Stimulated activated CD8-positive, alpha-beta memory T cell treated with anti-CD3 and anti-CD28 coated beads, Interleukin-15, amount 100 ng/mL, for 24 hours (primary cell): ENCODE measurements at places on chromosomes 2 and 18.

GRCh38 chr2:119721462-119721861, 38.3 kb upstream of the PTPN4 start:
- DNase-seq, result no peak

DNA sequence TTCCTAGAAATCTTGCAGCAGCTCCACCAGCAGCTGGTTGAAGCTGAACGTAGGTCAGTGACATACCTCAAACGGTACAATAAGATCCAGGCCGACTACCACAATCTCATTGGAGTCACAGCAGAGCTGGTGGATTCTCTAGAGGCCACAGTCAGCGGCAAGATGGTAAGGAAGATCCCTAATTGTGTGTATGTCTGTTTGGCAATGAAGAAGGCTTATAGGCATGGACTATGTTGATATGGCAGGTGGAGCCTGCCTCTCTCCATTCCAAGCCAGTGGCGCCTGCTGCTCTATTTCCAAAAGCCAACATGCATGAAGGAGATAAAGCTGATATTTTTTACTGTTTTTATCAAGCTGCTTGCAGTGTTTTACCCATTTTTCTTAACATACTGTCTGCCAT, 36.8 kb downstream of the ARMC9 start:
- DNase-seq, result no peak

DNA sequence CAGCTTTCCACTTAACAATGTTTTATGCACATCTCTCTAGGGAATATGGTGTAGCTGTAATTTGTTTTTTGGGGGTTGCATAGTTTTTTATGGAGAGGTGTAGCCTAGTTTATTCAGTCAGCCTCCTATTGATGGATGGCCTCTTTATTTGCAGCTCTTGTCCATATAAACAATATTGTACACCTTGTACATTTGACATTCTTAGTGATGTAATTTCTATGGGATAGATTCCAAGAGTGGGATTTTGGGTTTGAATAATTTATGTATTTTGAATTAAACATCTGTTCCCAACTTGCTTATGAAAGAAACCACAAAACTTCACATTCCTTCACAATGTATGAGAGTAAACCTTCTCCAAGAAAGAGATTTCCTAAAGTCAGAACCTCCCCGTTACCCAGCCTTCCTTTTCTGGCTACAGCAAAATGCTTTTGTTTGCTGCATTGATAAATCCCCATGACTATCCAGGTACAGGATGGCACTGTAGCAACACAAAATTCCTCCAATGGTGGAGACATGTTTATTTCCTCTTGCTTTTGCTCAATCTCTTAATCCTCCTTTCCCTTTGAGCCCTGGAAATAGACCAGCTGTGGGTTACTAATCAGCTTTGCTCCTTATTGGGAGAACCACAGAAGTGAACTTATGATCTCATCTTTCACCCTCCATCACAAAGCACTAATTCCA, 58.4 kb upstream of the GALR1 start:
- no peak for DNase-seq

DNA sequence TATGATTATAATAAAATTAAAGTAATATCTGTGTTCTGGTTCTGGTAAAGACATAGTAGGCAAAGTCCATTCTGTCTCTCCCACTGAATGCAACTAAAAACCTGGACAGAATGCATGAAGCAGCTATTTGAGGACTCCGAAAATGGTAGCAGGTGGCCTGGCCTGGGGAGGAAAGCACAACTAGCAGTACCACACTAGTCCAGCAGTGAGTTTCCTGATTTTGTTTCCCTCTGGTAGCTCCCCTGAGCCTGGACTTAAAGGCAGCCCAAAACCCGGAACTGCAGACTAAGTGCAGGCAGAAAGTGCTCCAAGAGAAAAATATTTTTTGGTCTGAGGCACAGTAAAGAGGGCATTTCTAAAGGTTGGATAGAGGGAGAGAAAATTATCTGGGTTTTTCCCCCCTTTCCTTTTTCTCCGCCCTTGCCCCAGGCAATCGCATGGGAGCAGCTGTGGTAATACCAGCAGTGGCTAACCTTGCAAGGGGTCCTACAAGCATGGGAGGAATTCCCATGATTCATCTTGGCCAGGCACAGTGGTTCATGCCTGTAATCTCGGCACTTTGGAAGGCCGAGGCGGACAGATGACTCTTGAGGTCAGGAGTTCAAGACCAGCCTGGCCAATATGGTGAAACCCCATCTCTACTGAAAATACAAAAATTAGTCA, 32.3 kb downstream of the ASXL2 start:
- DNase-seq, result no peak

GRCh38 chr2:50606860-50607259, 425.1 kb downstream of the NRXN1 start:
- DNase-seq, result no peak

- no peak for DNase-seq
Observed at GRCh38 chr2:52931660-52932059, 835.9 kb upstream of the CHAC2 start.

- DNase-seq, result no peak
Observed at GRCh38 chr2:51304311-51304710, 272.4 kb upstream of the NRXN1 start.

DNA sequence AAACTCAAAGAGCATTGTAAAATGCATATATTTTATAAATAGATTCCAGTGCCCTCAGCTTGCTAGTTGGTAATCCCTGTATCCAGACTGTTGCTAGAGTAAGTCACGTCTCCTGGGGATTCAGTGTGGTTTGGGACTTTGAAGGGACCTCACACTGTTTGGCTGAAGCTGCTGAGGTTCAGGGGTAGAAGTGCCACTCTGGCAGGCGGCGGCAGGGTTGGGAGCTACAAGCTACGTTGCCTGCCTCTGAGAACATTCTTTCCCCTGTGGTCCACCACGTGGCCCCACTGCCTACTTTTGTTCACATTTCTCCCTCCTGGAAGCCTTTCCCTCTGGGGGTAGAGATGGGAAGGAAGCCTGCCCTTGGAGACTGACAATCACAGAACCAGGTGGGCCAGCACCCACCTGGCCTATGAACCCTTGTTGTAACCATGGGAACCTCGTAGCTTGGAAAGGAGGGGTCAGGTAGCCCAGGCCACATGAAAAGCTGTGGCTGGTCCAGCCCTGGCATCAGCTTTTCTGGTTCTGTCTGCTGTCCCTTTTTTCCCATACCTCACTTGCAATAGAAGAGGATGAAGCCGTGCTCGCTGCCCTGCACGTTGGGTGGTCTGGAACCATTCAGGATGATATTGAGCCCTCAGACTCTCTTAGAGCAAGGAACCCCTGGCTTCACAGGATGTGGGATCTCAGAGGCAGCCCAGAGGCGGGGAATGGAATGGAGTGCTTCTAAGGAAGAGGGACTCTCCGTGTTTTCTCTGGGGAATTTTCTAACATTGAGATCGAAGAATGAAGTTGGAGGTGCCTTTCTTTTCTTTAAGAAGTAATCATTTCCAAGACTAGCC, 2.9 kb downstream of the RNF144A start:
- DNase-seq, result no peak

DNA sequence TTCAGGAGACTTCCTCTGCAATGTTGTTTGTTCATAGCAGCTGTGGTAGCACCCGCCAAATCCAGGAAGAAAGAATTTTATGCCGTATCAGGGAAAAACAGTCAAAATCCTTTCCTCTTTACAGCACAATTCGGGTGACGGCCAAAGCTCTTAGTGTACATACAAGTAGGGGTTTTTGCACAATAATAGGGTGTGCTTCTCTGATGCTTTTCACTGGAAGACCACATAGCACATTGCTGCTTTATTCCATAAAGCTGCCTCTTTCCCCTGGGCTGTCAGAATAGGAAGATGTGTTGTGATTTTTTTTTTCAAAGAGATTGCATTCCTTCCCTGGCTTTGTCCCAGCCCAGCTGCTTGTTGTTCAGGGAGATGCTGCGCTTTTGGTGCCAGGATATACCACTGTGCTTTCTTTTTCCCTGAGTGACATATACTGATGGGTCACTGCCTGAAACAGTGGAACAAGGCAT, 27.2 kb upstream of the LANCL1 start:
- DNase-seq, result no peak

DNA sequence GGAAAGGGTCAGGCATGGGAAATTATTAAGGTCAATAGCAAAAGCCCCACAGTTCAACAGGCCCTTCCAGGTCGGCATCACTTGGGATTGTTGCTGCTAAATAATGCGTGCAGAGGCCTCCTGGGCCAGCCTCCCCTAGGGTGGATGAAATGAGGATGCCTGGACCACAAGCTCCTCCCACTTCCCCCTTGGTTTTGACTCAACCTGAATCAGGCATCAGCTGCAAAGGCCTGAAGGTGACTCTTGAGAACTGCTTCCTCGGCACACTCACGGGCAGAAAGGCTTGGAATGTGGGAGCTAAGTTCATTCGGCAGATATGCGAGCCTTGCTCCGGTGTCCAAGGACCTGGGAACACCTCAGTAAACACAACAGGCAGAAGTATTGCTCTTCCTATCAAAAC, 69.3 kb downstream of the MBP start:
- no peak for DNase-seq

GRCh38 chr2:235533198-235533597, 39.4 kb downstream of the AGAP1 start:
- DNase-seq, result no peak

GRCh38 chr18:46859855-46860254, 57.5 kb downstream of the PIAS2 start:
- no peak for DNase-seq

DNA sequence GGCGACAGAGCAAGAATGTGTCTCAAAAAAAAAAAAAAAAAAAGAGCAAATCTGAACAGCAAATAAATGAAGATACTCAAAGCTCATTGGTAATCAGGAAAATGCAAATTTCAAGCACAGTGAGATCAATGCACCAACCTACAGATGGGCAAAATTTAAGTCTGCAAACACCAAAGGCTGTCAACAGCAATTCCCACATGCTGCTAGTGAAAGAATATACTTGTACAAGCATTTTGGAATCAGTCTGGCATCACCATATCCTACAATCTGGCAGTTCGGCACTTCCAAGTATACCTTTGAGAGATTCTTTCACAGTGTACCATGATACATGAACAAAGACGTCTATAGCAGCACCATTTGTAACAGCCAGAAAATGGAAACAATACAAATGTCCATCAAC, 4.1 kb downstream of the HDHD2 start:
- no peak for DNase-seq

DNA sequence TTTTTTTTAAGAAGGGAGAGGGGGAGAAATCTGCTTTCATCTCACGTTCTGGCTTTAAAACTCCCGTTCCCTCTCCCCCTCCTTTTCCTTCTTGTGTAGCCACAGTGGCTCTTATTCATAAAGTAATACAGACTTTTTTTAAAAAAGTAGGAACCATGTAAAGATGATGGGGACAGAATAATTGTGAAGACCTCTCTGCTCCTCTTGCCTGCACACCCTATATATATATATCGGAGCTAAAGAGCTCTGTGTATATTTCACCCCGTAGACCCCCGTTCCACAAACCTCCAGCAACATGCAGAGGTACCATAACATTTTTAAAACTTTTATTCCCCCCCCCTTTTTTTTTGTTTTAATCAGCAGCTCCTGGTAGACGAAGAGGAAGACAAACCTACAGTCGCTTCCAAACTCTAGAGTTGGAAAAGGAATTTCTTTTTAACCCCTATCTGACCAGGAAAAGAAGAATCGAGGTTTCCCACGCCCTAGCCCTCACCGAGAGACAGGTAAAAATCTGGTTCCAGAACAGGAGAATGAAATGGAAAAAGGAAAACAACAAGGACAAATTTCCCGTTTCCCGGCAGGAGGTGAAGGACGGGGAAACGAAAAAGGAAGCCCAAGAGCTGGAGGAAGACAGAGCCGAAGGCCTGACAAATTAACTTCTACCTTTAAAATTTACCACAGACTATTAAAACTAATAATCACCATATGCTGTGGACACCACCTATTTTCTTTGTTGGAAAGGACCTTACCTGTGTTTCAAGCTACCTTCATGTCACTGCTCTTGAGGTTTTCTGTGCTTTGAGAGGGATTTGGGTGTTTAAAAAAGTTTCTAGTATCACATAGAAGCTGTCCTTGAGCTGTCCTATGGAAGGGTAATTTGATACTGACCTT, 1.7 kb downstream of the HOXD8 start:
- DNase-seq, result no peak
